IPS-NIHi11 (cell line): ENCODE measurements at places on chromosomes 3 and 15.

GRCh38 chr15:38283010-38283409 is 30.4 kb downstream of the SPRED1 start:
- no peak for DNase-seq

DNA sequence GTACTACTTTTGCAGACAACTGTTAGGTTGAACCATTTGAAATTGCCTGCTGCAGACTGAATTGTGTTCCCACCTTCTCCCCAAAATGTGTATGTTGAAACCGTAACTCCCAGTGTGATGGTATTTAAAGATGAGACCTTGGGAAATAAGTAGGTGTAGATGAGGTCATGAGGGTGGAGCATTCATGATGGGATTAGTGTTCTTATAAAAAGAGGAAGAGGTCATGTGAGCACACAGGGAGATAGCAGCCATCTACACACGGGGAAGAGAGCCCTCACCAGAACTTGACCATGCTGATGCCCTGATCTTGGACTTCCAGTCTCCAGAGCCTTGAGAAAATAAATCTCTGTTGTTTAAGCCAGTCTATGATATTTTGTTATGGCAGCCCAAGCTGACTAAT is 17.4 kb upstream of the FHIT start:
- no peak for DNase-seq

GRCh38 chr3:115646027-115646690 is 22.8 kb downstream of the GAP43 start:
- no peak for DNase-seq

DNA sequence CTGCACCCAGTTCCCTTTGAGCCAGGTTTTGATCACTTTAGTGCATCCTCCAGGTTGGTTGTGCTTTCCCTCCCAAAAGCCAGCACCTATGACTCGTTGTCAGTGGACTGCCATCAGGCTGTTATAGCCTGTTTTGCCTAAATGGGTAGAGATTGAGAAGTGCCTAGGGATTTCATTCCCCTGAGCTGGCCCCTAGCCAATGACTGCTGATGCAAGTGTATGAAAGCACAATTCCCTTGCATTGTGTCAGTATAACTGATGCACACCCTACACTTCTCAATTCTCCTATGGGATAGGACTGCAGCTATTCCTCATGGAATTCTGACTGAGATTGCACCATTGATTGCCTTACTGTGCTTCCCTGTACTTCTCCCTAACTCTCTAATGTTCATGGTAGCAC is 102.1 kb upstream of the ARPP21 start:
- no peak for DNase-seq

DNA sequence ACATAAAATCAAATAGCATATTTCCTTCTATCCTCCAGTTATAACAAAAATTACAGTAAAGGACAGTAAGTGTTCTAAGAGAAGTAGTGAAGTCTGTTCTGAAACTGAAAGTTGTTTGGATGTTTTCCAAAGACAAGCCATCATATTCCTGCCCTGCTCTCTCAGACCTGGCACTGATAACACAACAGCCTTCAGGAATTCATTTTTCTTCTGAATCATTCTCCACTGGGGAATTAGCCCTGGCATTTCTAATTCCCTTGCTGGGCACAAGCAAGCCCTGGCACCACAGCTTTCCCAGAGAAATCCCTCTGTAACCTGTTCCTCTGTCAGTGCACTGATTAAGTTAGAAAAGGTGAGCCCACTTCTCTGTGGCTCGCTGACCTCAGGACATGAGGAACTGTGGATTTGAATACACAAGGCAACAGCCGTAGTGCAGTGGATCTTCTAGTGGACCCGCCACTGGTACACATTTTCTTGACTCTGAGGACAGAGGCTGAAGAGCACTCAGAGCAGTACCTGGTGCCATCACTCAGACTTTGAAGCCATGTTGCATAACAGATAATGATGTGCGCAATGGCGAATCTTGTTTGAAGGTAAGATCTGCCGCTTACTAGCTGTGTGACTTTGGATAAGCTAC is 61.6 kb downstream of the WWTR1 start:
- DNase-seq: no peak

GRCh38 chr3:185728630-185729336 is 96.1 kb downstream of the IGF2BP2 start:
- DNase-seq: no peak

DNA sequence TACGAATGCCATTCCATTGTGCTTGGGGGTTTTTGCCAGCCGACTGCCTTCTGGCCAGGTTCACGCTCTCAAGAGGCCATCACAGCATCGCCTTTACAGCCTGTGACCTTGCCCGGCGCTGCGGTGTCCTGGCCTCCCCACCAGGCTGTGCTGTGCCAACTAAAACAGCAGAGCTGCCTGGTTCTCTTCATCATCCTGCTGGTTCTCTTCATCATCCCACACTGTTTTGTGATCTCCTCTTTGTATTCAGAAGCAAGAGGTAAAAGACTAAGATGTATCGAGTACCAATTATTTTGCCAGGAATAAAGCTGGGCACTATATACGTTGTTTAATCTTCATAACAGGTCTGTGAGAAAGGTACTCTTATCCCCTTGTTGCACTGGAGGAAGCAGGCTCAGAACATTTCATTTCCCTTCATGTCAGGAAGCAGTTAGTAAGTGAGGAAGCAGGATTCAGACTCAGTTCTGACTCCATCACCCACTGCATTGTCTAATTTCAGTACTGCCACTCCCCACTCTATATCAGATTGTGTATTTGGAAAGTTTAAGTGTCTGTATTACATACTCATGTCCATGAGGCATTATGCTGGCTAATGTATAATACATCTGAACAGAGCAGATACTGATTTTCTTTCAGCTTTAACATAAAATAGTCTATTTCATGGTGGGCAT is 92.7 kb downstream of the LRRC28 start:
- DNase-seq: peak; percentile 53

DNA sequence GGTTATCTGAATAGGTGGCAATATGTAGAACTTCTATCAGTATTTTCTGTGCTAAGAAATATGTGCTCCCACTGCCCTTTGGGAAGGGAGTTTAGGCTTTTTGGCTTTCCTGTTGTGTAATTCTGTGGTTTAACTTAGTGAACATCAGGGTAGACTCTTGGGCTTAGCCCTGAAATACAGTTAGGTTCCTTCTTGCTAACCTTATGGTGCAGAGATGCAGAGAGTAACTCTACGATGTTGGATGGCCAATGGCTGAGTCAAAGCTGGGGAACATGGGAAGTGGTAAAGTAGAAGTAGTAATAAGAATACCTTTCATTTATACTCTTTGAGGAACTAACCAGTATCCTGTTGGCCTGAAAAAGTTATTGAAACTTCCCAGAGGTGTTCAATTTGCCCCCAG is 80.8 kb upstream of the IL12A start:
- no peak for DNase-seq

DNA sequence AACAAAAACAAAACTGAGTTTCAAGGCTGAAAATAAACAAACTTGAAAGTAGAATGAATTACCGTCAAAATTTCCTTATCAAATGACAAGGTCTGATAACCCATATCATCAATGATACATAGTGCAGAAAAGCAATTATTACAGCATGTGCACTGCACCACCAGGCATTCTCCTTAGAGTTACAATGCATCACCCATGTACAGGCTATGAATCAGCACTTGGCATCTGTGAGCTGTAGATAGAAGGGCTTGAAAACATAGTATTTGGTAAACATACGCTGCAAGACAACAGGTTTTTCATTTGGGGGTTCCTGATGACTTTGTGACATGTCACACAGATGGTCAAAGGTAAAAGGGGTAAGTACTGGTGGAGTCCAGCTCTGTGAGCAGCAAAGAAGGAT is 265.1 kb downstream of the CTNNB1 start:
- DNase-seq: no peak
